ENCODE measurements at places on chromosomes 11 and 22. TPM values are rescaled to one million over a fixed set of nuclear protein-coding genes. Genes with fewer than 3 reads are reported as not detected.

Gene TRIM49
- total RNA-seq = not detected

Gene CSRP3
- total RNA-seq = not detected

Gene IL17REL
- total RNA-seq = not detected

Gene SLN
- total RNA-seq = 1.0 TPM

Gene VPREB3
- not detected for total RNA-seq

Gene MS4A3
- not detected for total RNA-seq

Gene TRIOBP
- total RNA-seq = 85.0 TPM

Gene TST
- total RNA-seq = 48.1 TPM

Gene NRIP3
- 1.3 TPM for total RNA-seq
